ENCODE measurements at places on chromosomes 12 and 14.

GRCh38 chr12:103879048-103879692 is 38.1 kb upstream of the NT5DC3 start:
- no peak for DNase-seq

DNA sequence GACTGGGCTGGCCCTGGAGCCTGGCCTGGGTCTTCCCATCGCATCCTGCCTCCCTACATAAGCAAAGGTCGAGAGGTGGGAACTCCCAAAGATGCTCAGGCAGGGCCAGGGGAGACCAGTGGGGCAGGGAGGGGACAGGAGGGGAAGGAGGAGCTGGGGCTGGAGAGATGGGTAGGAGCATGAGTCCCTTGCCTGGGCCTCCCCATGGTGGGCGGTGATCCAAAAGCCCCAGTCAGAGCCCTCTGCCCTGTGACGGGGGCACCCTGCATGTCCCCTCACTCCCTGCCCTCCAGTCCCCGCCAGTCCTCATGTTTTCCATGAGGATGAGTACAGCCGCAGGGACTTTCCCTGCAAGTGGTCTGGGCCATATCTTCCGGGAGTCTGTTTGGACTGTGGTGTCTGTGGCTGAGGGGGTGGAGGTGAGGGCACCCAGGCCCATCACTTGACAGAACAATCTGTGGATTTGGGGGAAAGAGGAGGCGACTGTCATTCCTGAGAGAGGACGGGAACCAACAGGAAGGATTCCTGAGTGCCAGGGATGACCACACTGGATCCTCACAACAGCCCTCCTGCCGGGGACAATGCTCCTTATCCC is 9.3 kb downstream of the BDKRB2 start:
- DNase-seq = no peak

- DNase-seq = no peak
Observed at GRCh38 chr12:111170543-111170942, 198.4 kb downstream of the PHETA1 start.

- no peak for DNase-seq
Observed at GRCh38 chr14:64755781-64756221, 51.6 kb downstream of the PLEKHG3 start.

- no peak for DNase-seq
Observed at GRCh38 chr12:121614872-121615467, 11.4 kb upstream of the ORAI1 start.

DNA sequence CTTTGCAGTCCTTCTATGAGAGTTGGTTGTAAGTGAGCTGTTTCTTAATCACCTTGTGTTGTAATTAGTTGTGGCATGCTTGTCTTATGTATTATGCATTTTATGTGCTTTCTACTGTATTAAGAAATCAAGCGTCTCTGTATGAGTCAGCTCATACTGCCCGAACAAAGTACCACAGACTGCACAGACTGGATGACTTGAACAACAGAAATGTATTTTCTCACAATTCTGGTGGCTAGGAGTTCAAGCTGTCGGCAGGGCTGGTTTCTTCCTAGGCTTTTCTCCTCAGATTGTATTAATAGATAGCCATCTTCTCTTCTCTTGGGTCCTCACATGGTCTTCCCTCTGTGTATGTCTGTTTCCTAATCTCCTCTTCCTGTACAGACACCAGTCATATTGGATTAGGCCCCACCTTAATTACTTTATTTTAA is 77.7 kb downstream of the FLRT2 start:
- DNase-seq = no peak

DNA sequence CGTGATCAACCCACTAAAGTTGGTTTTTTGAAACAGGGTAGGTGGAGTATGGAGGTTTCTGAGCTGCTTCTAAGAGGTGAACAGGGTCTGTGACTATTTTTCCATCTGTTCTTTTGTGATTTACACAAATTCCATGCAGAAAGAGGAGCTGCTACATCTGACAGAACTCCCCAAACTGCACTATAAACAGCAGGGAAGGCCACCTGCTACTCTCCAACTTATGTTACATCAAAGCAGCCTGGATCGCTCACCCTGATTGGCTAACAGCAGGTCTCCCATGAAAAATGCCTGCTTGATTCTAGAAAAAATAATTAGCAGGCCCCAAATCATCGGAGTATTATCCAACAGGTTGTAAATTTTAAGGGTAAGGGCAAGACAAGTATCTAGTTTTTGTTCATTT is 282.9 kb upstream of the FLRT2 start:
- DNase-seq = no peak

DNA sequence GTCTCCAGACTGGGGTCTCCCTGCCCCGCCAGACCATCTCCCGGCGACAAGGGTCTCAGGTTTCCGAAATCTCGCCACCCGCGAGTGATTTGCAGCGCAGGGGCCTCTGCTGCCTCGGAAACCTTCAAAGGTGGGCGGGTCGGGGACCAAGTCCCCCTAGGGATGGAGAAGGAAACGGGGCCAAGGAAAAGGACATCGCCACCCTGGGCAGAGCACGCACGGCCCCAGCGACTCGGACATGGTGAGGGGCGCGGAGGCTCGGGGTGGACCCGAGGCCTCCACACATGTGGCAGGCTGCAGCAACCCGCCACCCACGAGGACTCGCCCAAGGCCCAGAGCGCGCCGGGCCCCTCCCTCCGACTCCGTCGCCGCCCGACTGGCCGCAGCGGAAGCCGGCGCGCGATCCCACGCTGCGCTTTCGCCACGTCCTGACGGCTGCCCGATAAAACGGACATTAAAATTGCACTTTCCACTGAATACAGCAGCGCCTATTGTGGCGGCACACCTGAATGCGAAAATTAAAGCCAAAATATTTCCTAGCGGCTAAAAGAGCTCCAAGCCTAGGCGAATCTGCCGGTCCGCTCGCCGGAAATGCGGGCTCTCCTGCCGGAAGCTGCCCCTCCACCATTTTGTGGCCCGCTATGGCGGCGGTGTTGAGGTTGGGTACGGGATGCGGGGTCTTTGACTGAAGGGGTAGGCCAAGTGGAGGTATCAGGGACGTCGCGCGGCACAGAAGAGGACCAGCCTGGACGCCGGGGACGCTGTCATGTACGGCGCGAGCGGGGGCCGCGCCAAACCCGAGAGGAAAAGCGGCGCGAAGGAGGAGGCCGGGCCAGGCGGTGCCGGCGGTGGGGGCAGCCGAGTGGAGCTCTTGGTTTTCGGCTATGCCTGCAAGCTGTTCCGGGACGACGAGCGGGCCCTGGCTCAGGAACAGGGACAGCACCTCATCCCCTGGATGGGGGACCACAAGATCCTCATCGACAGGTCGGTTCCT is at the start of gene SFSWAP:
Gene SFSWAP (plus strand): TSS at position 627 of the 994 bp plus-strand sequence. CDS start 140 bp downstream, at position 767.
- DNase-seq = peak; percentile 43

DNA sequence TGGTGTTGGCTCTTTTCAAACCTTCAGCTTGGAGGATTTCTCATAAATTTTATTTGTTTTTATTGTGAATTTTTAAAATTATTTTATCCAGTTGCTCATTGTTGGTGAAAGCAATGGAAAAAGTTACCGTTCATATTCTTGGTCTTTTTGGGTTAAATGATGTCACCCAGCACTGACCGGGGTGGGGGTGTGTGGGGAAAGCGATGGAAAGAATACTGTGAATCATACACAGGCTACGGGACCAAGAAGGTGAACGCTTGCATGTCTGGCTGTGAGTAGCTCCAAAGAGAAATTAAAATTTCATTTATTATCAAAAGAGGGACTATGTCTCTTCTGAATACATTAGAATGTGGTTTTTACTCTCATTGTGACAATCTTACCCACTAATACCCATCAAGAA is 430.1 kb downstream of the AEBP2 start:
- no peak for DNase-seq

DNA sequence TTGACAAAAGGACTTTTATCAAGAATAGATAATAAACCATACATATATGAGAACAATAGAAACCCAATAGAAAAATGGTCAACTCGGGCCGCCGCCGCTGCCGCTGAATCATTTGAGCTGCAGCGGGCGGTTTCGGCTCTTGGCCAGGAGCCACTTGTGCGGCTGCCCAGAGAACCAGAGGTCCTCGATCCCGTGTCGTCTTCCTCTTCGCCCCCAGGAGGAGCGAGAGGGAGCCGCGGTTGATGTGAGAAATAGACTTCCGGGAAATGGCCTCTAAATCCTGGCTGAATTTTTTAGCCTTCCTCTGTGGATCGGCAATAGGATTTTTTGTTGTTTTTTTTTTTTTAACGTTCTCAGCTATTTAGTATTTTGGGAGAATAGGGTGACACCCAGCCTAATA is 44.8 kb downstream of the CPSF6 start:
- DNase-seq = no peak

GRCh38 chr14:61585598-61586543 is 109.4 kb upstream of the HIF1A start:
- no peak for DNase-seq

DNA sequence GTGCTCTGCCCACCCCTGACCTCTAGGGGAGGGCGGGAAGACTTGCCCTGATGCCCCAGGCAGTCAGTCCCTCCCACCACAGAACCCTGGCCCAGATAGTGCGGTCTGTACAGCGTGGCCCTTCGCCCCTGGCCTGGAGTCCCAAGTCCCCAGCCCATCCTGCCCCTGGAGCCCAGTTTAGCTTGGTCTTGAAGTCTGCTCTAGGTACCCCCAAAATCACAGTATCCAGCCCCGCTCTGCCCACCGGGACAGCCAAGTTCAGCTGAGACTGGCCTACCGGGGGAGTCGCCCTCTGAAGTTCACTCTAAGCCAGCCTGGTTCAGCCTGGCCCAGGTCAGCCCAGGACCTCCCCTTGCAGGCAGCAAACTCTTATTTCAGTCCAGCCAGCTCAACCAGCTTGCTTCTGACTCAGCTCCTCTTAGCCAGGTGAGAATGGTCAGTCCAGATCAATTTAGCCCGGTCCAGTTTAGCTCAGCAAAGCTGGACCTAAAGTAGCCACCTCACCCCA is 75.9 kb downstream of the TMEM121 start:
- no peak for DNase-seq
